Cardiac ventricle fibroblast (primary cell): ENCODE measurements at places on chromosomes 3 and 15. TPM values are rescaled to one million over a fixed set of nuclear protein-coding genes. Genes with fewer than 3 reads are reported as not detected.

Gene SEMA3F
- 9.0 and 10.4 TPM in 2 replicates for total RNA-seq

Gene TTC21A
- total RNA-seq, result 0.64 and 1.3 TPM in 2 replicates

Gene CEP19
- total RNA-seq, result 3.2 and 4.7 TPM in 2 replicates

Gene MAP6D1
- total RNA-seq, result 2.6 and 2.7 TPM in 2 replicates

Gene GOLGA8A
- total RNA-seq, result 9.3 and 14.0 TPM in 2 replicates

Gene MCTP2
- 1.2 and 5.2 TPM in 2 replicates for total RNA-seq

Gene SLC9C1
- 0.19 TPM in 1 of 2 replicates, not detected in the other for total RNA-seq

Gene HYKK
- total RNA-seq, result 4.0 and 8.0 TPM in 2 replicates

Gene SPINT1
- total RNA-seq, result 0.24 and 0.25 TPM in 2 replicates

Gene SKIL
- total RNA-seq, result 10.4 and 14.6 TPM in 2 replicates

Gene DUOXA2
- not detected in 2 replicates for total RNA-seq

Gene TMEM45A
- total RNA-seq, result 103 TPM in 2 replicates

Gene CCR1
- 0.34 TPM in 1 of 2 replicates, not detected in the other for total RNA-seq

Gene CD86
- not detected in 2 replicates for total RNA-seq

Gene CPEB1
- 1.2 and 4.8 TPM in 2 replicates for total RNA-seq

Gene LHFPL4
- 0.29 TPM in 1 of 2 replicates, not detected in the other for total RNA-seq

Gene CDAN1
- 9.3 and 10.9 TPM in 2 replicates for total RNA-seq

Gene BSN
- total RNA-seq, result 0.10 and 0.37 TPM in 2 replicates

Gene PIF1
- 4.0 and 6.2 TPM in 2 replicates for total RNA-seq

Gene CHL1
- 0.12 and 0.15 TPM in 2 replicates for total RNA-seq

Gene IRAK2
- total RNA-seq, result 6.3 and 7.8 TPM in 2 replicates

Gene CFAP20DC
- total RNA-seq, result 0.06 and 0.98 TPM in 2 replicates

Gene NTRK3
- 1.6 and 2.0 TPM in 2 replicates for total RNA-seq

Gene THSD4
- 2.3 and 3.2 TPM in 2 replicates for total RNA-seq

Gene TXNRD3
- 9.4 and 16.7 TPM in 2 replicates for total RNA-seq

Gene ALG1L2
- 0.54 TPM in 1 of 2 replicates, not detected in the other for total RNA-seq

Gene SEMA5B
- total RNA-seq, result not detected in 2 replicates

Gene SHISA5
- 119 and 121 TPM in 2 replicates for total RNA-seq

Gene GOLGA6D
- not detected in 2 replicates for total RNA-seq

Gene LSAMP
- total RNA-seq, result 5.2 and 7.9 TPM in 2 replicates

Gene MEIS2
- 58.5 and 76.8 TPM in 2 replicates for total RNA-seq

Gene RLBP1
- total RNA-seq, result not detected in 2 replicates

Gene CLCN2
- total RNA-seq, result 2.5 and 3.0 TPM in 2 replicates

Gene BOC
- total RNA-seq, result 16.6 and 23.2 TPM in 2 replicates
